ENCODE measurements at places on chromosomes 6 and 20.

- no peak for DNase-seq
Observed at GRCh38 chr6:13742961-13743735, 31.5 kb upstream of the RANBP9 start.

DNA sequence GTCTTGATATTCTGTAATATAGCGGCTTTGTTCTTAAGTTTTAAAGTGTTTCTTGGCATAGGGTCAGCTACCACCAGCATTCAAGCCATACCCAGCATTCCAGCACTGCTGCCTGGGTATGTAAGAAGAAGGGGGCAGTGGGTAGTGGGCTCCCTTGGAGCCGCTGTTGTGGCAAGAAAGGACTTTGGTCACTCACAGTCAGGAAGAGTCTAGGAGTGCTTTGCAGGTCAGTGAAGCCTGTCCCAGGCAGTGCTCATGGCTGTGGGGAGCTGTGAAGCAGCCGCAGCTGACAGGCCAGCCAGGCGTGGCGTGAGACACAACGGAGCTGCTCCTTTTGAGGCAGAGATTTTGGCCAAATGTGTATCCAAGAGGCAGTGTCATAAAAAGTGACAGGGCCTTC, 512.0 kb downstream of the CDKAL1 start:
- DNase-seq, result no peak

GRCh38 chr6:46377209-46377608, 114.0 kb downstream of the RCAN2 start:
- DNase-seq, result no peak

DNA sequence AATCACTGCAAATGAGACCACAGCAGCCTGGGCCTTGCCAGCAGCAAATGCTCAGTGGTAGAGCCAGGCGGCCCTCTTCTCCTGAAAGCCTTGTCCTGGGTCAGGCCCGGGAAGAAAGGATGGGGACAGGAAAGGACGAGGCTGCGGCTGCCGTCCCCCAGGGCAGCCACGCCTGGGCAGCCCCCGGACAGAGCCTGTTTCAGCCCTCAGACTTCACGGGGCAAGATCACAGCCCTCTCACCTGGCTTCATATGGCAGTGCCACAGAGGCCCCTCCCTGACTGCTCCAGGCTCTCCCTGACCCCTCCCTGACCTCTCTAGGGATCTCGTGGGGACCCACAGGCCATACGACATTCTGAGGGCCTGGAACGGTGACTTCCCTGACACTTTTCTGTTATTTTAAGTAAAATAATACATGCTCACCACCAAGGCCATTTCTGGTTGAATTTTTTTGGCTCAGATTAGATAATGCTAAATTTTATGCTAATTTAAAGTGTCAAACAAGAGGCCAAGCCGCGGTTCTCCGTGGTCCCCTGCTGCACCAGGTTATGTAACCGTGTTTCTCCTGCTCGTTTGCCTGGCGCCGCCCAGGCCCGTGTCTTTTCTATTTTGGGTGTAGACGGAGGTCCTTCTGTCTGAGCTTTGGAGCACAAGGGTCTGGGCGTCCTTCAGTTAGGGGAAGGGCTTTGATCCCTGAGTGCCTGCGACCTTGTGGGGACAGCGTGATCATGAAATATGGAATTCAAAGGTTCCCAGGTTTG, 59.9 kb upstream of the BHLHE23 start:
- no peak for DNase-seq

GRCh38 chr20:25247518-25247955, 348 bp upstream of the PYGB start:
- DNase-seq, result no peak

DNA sequence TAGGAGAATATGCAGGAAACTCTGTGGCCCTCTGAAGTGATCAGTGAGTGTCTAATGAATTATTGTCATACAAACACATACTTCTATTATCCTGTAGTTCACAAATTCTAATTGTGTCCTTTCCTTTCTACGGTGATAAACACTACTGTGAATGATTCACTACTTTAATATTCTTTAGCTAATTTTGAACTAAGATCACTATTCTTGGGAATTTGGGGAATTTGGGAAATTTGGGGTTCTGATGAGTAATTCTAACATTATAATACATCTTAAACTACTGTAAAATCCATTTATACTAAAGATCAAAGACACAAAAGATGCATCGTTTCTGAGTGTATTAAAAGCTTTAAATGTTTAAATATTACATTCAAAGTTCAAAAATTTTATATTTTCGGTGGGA, 1287.2 kb upstream of the CITED2 start:
- no peak for DNase-seq

- DNase-seq, result no peak
Observed at GRCh38 chr6:148750838-148751792, 4.3 kb downstream of the UST start.

- DNase-seq, result no peak
Observed at GRCh38 chr6:28357036-28357435, 7.3 kb downstream of the ZKSCAN3 start.

DNA sequence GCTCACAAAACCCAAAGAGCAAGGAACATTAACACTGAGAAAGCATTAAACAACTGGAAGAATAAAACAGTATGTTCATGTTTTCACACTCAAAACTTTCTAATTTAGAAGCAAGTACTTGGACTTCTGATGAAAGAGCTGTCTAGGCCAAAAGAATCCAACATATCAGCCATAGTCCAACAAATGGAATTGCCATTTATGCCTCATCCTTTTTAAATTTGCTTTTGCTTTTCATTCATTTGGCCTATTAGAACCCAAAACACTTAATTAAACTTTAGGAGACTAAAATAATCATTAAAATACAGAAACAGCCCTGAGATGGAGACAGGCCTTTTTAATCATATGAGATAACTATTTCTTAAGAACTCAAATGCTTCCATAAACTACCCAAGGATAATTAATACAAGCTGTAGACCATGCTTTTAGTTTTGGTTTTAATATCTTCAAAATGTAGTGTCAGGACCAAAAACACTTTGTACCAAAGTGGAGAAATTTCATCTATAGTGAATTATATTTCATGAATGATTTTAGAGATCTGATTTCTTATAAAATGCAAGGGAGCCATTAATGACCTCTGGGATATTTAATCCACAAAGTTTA, 166.5 kb downstream of the KIF6 start:
- no peak for DNase-seq

GRCh38 chr6:73565767-73566485, 45.1 kb upstream of the EEF1A1 start:
- DNase-seq, result no peak

DNA sequence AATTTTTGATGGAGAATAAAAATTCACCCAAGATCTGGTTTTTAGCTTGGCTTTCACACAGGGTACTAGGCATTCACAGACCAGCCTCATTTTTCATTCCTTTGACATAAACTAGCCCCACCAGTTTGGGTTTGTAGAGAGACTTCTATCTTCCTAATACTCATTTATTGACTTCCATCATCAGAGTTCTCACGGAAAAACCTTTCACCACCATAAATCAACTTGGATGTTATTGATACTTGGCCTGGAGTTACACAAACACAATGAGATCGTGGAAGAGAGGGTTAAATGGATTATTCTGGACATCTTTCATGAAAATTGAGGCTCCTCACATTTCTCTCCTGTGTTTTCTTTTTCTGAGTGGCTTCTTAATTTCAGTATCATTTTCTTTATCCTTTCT, 26.8 kb upstream of the EDN1 start:
- no peak for DNase-seq

- no peak for DNase-seq
Observed at GRCh38 chr6:33672808-33673207, 38.7 kb downstream of the UQCC2 start.

DNA sequence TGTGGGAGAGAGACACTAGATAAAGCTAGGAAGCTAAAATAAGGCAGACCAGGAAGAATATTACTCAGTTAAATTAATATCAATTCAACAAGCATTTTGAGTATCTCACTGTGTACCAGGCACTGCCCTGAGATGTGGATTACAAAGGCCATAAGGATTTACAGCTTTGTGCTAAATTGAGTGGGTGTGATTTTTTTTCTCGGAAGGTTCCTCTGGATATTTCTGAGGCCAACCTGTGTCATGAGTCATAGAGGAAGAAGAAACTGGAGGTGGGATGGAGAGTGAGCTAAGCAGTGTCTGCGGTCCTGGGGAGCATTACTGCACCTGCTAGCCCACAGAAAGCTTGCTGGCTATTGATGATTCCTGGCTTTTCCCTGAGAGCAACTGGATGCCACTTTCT, 135.2 kb downstream of the RFPL4B start:
- DNase-seq, result no peak

DNA sequence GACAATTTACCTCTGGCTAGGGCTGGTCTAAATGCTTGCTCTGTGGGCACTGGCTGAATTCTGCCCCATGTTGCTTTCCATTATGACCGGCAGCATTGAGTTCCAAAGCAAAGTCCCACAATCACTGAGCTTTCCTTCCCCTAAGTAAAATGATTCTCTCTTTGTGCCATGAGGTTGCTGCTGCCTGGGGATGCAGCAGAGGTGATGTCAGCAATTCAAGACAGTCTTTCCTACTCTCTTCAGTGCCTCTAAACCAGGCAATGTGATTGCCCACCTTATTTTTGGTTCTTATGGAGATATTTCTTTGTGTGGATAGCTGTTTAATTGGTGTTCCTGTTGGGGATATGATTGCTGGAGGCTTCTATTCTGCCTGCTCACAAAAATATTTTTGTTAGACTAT, 1043.9 kb upstream of the EPHA7 start:
- DNase-seq, result no peak

- DNase-seq, result no peak
Observed at GRCh38 chr20:59456342-59457279, 147.7 kb upstream of the PHACTR3 start.

GRCh38 chr6:106631346-106631745, 2.0 kb downstream of the QRSL1 start:
- no peak for DNase-seq

DNA sequence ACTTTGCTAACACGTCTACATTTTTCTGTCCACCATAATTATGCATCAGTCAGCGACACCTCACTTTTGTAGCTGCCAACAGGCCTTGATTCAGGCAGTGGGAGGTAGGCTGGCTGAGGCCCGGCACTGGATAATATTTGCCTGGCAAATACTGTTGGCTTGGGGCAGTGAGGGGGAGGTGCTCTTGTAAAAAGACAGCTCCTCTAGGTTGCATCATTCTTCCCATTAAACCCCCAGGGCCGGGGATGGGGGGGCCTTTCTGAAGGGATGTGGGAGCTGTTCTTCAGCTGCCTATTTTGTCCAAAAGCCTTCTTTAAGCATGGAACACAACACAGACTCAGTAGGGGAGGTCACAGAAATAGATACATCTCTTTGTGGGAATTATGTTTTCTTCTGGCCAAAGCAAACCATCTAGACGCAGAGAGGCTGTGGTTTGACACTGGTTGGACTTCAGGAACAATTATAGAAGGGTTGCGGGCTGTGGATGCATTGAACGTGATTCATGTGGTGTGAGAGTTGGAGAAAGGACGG, 338.3 kb upstream of the NT5E start:
- DNase-seq, result no peak

- DNase-seq, result no peak
Observed at GRCh38 chr6:123176706-123177105, 180.7 kb downstream of the CLVS2 start.

DNA sequence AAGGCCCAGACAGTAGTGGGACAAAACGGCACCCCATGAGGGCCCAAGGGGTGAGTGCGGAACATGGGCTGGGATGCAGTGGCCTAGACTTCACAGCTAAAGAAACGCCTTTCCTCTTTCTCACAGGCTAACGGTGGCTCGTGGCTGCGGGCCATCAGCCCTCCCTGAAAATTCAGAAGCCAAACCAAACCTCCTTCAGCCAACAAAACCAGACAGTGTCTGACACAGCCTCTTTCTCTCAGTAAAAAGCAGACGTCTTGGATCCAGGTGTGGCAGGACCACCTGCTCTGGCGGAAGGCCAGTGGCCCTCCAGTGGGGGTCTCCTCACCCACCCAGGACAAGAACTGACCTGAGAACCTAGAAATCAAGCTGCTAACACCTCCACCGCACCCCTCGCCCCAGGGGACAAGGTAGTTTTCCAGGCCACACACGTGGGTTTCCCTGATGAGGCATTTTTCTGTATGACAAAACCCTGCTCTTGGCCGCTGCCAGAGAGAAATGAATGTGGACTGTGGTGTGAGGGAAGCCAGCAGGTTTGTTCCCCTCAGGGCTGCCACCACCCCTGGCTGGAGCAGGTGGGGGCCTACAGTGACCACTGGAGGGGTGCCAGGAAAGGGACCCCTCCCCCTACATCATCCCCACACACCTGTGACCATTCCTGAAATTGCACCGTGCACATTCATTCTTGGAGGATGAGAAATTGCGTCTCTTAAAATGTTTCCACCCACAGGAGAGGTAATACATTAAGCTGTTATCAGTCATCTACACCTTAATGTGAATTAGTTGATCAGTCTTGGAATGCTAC, 76.8 kb upstream of the PIM1 start:
- DNase-seq, result no peak

GRCh38 chr6:118606268-118606667, 45.1 kb downstream of the CEP85L start:
- DNase-seq, result no peak

DNA sequence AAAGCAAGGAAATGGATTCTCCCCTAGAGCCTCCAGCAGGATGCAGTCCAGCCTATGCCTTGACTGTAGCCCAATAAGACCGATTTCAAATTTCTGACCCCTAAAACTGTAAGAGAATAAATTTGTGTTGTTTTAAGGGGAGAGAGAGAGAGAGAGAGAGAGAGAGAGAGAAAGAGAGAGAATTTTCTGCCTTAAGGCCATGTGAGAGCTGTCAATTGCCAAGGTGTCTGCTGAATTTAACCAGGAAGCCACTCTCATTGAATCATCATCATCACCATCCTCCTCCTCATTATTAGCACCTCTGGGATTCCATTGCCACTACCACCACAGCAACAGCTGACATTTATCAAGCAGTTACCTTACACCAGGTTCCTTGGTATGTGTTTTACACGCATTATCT, 27.8 kb upstream of the TNFRSF21 start:
- no peak for DNase-seq

GRCh38 chr20:4086771-4087687, 71.7 kb upstream of the RNF24 start:
- DNase-seq, result no peak

- DNase-seq, result peak; percentile 1
Observed at GRCh38 chr6:25788305-25788922, 33.9 kb downstream of the SLC17A4 start.

DNA sequence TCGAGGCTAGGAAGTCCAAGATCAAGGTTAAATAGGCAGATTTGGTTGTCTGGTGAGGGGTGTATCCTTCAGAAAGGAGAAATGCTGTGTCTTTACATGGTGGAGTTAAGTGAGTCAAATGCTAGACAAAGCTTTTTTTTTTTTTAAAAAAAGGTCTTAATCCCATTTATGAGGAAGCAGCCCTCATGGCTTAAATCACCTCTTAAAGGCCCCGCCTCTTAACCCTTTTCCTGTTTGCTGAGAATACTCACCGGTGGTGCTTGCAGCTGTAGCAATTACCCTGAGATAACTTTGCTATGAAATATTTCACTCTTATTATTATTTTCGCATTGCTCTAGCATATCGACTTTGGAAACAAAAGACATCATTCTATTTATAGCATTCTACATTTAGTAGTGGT, 30.8 kb downstream of the FBXO30 start:
- no peak for DNase-seq

DNA sequence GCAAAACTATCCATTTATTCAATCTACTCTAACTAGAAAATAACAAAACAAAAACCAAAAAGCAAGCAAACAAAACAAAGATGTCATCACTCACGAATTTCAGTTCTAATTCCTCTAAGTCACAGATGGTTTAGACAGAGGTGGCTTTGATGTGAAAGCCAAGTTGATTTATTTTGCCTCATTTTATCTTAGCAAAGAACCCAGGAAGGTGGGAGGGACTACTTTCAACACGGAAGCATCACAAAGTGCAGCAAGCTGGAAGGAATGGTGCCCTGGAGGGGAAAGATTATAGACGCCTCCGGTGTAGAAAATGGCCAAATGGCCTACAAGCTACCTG, 88.4 kb downstream of the LAMP5 start:
- no peak for DNase-seq

All from effector CD8-positive, alpha-beta T cell (primary cell).